ENCODE measurements at places on chromosomes 16 and 17.

DNA sequence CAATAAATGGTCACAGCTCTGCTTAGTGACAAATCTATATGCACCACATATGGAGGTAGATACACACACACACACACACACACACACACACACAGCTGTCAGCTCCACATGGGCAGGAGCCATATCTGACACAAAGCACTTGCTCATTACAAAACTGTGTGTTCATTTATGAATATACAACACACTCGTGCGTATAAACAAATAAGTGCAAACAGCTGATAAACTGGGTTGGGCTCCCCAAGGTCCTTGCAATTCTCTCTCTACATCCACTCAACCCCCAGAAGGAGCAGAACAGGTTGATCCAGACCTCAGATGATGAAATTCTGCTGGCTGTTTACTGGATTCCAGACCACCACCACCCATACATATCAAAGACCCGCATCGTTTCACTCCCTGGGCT is 140.7 kb downstream of the XYLT1 start:
- DNase-seq: no peak

- DNase-seq: peak; percentile 21
Measured at GRCh38 chr17:17523001-17523730, 27.0 kb upstream of the RASD1 start.

GRCh38 chr17:79836972-79837887 is 2.0 kb downstream of the CBX4 start:
- peak; percentile 54 for DNase-seq

GRCh38 chr17:34869641-34870040 is 91.6 kb downstream of the CCT6B start:
- DNase-seq: no peak

DNA sequence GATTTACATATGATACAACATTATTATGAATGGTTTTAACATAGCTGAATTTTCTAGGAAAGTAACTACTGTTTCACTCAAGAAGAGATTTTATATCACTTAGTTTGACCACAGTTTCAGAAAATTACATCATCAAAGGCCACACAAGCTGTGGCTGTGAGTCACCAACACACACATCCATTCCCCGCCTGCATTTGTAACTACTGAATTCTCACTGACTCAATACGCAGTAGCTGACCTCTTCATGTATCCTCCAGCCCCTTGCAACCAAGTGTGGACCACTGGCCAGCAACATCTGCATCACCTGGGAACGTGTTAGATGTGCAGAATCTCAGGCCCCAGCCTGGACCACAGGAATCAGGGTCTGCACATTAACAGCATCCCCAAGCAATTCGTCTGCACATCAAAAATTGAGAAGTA is 197.6 kb downstream of the XYLT1 start:
- peak; percentile 96 for DNase-seq

GRCh38 chr17:16887523-16888095 is 84.3 kb downstream of the TNFRSF13B start:
- DNase-seq: no peak
